Skeletal muscle tissue (tissue), 5 donors: ENCODE measurements at places on chromosomes 5 and 9. TPM values are rescaled to one million over a fixed set of nuclear protein-coding genes. Genes with fewer than 3 reads are reported as not detected.

ARL14EPL gene
- not detected for total RNA-seq

GABRP gene
- under 0.01 TPM for total RNA-seq

IL31RA gene
- 1.0 TPM for total RNA-seq

ANKRD20A1 gene
- total RNA-seq: not detected

RASGEF1C gene
- total RNA-seq: 5.7 TPM

GCNT4 gene
- under 0.01 TPM for total RNA-seq

ANKRD34B gene
- under 0.01 TPM for total RNA-seq

RLN1 gene
- 1.0 TPM for total RNA-seq

CARD6 gene
- 3.1 TPM for total RNA-seq

INPP5E gene
- 4.7 TPM for total RNA-seq

KCNV2 gene
- total RNA-seq: not detected

PITX1 gene
- 2.6 TPM for total RNA-seq

RNF208 gene
- total RNA-seq: not detected

NMUR2 gene
- total RNA-seq: not detected

ARSI gene
- 9.9 TPM for total RNA-seq

SLC34A3 gene
- total RNA-seq: not detected

TRAF1 gene
- total RNA-seq: 2.1 TPM

ANKRD31 gene
- under 0.01 TPM for total RNA-seq

HTR1A gene
- total RNA-seq: not detected

DNM1 gene
- total RNA-seq: 20.4 TPM

OR1N1 gene
- not detected for total RNA-seq

PCSK1 gene
- not detected for total RNA-seq

SPATA31E1 gene
- not detected for total RNA-seq

SOHLH1 gene
- under 0.01 TPM for total RNA-seq

SLC34A1 gene
- not detected for total RNA-seq

FOXD4L6 gene
- total RNA-seq: not detected

CTNND2 gene
- total RNA-seq: 0.52 TPM

LCN10 gene
- 2.1 TPM for total RNA-seq

ACER2 gene
- total RNA-seq: 1.6 TPM

TGFBI gene
- 204 TPM for total RNA-seq

FAM200C gene
- total RNA-seq: 13.0 TPM

PCDHGA1 gene
- 0.52 TPM for total RNA-seq

RHOBTB3 gene
- 640 TPM for total RNA-seq

SLC46A2 gene
- total RNA-seq: under 0.01 TPM

DNAJC21 gene
- 14.6 TPM for total RNA-seq

MED22 gene
- total RNA-seq: 13.0 TPM

GFPT2 gene
- 9.9 TPM for total RNA-seq

HRCT1 gene
- 2.1 TPM for total RNA-seq

PCDHGC5 gene
- total RNA-seq: 2.1 TPM

PIP5KL1 gene
- total RNA-seq: not detected

ACOT12 gene
- total RNA-seq: 0.52 TPM

CDX1 gene
- total RNA-seq: not detected

CARTPT gene
- total RNA-seq: not detected
